ENCODE measurements at places on chromosomes 12 and 14.

- DNase-seq: peak; percentile 77
Measured at GRCh38 chr14:104926619-104927431, 2.1 kb downstream of the PLD4 start.

DNA sequence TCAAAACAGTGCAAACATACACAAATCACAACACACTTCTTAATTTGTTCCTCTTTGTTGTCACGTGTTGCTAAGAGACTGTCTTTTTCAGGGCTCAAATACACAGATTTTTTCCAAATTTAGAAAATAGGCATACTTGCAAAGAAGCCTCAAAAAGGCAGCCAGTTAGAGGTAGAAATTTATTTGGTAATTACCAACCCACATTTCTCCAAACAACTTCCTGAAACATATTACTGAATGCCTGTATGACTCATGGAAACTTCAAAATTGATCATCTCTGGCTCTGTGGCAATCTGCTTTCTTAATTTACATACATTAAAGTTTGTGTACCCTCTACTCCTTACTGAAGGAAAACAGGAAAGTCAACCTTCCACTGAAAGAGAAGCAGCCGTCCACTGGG lies 36.4 kb downstream of the PPM1H start:
- DNase-seq: no peak

DNA sequence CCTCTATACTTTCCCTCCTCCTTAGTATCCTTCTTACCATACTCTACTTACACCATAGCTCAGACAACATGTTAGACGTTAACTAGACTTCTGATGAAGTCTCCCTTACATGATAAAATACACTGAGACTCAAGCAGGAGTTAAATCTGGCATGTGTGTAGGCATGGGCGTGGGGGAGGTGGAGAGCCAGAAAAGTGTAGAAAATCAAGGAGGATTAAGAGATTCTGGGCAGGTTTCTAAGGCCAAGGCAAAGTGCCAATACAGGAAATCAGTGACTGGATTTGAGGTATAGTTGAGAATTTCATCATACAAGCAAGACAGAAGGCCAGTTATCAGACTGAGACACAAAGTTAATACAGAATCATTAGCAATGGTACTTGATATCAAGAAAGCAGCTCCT lies 37.4 kb downstream of the EPS8 start:
- DNase-seq: no peak

GRCh38 chr12:11719678-11720099 lies 70.2 kb downstream of the ETV6 start:
- DNase-seq: no peak

DNA sequence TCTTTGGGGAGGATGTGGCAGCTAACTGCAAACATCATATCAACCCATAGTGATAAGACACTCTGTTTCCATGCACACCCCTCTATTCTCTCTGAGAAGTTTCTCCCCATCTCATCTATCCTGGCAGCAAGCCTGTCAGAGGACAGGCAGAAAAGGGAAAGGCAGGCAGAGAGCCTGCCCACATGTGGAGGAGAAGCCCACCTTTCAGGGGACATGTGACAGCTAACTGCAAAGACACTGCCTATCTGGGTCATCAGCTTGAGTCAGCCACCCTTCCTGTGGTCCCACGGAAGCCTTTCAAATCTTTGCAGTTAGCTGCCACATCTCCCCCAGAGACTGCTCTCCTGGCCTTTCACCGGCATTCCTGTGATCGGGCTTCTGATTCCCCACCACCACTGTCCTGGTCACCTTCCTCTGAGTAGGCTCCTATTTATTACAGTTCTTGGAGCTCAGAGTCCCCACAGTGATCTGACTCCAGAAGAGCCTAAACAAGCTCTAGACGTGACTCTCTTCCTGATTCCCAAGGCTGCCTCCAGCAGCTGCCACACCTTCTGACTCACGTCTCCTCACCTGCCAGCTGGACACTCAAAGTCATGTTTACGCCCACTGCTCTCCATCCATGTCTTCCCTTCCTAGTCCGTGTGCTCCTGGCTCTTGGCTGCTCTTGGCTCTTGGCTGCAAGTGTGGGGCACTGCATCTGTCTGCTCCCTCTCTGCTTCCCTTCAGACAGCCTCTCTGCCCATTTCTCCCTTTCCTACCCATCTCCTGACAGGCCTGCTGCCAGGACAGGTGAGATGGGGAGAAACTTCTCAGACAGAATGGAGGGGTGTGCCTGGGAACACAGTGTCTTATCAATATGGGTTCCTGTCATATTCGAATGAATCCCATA lies 7.5 kb upstream of the KRT1 start:
- no peak for DNase-seq

DNA sequence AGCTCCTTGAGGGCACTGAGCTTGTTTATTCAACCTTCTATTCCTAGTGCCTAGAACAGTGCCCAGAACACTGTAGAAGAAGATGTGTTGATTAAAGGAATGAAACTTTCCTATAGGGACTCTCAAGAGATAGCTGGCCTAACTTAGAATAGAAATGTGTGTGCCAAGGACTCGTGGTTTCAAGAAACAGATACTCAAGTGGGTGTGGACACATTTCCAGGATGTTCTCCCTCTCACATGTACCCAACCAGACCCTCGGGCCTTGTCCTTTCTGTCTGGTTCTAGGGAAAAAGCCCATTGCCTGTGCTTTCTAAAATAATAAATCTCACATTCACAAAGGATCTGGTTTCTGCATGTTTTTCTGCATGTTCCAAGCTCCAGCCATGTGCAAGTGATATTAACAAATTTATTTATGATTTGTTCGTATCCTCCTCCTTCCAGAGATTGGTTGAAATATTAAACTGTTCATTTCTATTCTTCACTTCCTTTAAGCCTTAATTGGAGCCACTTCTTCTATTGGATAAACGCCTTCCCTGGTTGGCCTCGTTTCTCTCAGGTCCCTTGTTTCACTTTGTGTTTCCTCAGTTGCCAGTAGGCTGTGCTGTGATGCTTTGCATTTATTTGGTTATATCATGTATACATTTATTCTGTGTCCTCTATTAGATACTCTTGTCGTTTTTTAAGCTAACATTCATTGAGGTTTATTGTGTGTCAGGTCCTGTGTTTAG lies 89.8 kb downstream of the CRADD start:
- DNase-seq: no peak

GRCh38 chr14:106459971-106460730 lies 933.8 kb downstream of the TMEM121 start:
- DNase-seq: no peak

DNA sequence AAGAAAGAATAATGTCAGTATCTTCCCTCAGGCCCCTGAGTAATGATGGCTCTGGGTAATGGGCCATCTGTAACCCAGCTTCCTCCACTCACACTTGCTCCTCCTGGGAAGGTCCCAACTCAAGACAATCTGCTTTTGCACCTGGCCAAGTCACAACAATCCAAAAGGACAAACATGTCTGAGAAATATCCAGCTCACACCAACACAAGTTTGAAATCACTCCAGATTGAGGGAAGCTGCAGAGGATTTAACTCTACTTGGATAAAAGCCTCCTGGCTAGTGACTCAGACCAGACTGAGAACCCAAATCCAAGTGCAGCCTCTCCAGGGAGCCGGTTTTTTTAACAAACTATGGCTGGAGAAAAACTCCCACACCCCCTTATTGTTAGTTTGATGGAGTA lies 34.2 kb downstream of the RTRAF start:
- DNase-seq: no peak

DNA sequence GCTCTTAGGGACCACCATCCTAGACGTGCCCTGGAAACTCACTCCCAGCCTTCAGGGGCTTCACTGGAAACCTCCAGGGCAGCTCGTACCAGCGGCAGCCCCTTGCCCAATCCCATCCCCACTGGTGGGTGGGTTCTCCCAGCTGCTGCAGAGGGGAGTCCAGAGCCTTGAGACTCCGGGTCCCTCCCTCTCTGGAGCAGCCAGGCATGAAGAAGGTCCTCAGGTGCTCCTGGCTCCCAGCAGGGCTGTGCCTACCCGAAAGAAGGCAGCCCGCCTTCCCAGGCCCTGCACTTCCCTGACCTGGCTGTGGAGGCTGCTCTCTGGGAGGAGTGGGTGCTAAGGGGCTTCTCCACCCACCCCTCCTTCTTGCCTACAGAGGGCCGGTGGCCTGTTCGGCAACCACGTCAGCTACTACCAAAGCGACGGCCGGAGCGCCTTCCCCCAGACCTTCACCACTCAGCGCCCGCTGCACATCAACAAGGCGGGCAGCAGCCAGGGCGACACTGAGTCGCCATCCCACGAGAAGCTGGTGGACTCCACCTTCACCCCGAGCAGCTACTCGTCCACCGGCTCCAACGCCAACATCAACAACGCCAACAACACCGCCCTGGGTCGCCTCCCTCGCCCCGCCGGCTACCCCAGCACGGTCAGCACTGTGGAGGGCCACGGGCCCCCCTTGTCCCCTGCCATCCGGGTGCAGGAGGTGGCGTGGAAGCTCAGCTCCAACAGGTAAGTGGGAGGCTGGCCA lies 115.5 kb upstream of the FKBP4 start:
- DNase-seq: no peak

DNA sequence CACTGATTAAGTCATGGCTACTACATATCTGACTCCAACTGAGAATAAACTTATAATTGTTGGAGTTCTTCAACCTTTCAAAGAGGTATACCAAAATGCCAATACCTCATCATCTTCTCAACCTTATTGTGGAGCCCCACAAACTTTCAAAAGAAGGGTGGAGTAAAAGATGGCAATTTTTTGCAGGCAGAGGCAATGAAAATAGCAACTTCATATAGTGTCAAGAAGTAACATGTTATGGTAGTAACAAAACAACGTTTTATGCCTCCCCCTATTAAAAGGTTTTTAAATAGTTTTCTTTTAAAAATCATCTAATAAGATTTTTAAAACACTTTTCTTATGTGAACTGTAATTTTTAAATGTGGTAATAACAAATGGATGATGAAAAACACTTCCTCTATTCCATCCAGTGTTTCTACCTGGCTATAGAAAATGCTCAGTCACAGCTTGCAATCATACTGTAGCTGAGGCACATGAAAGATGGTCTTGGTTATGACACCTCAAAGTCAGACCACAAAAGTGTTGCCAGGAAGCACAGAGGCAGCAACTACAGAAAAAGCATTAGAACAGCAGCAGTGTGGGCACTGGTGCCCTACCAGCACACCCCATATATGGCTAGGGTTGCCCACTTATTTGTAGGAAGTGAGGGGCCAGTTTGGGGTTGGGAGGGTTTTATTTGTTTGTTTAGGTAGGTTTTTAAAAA lies 7.0 kb downstream of the PPP1R12A start:
- DNase-seq: peak; percentile 4

GRCh38 chr12:45913631-45914030 lies 76.7 kb downstream of the SCAF11 start:
- DNase-seq: no peak

- no peak for DNase-seq
Measured at GRCh38 chr12:6358881-6359280, 16.5 kb downstream of the SCNN1A start.

- no peak for DNase-seq
Measured at GRCh38 chr14:65224799-65225198, 122.5 kb upstream of the MAX start.

DNA sequence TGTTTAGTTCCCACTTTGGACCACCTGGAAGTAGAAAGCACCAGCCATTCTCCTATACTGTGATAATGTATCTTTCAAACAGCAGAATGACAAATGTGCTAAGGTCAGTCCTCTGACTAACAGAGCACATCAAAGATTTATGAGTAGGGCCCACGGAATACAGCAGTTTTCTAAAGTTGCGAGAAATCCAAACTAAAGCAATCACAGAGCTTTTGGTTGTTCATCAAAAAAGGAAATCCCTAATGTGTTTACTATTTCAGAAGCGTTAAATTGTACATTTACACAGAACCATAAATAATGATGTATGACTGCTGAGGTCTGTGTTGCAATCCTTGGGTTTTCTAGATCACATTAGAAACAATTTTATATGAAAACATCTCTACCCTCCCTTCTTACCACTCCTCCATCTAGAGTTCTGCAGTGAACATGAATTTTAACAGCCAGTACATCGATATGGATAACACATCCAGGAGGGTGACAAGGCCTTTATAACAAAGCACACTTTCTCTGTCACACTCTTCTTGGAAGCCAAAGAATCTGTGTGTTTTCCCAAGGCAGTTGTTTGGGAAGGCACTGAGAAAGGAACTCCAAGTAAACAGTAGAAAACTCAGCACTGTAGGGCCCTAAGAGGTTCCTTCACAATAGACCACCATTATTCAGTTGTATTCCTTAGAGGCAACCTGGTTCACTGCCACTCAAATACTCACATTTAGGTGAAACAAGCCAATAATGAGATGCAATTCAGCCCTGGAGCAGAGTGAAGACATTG lies 7.3 kb downstream of the KITLG start:
- DNase-seq: no peak

DNA sequence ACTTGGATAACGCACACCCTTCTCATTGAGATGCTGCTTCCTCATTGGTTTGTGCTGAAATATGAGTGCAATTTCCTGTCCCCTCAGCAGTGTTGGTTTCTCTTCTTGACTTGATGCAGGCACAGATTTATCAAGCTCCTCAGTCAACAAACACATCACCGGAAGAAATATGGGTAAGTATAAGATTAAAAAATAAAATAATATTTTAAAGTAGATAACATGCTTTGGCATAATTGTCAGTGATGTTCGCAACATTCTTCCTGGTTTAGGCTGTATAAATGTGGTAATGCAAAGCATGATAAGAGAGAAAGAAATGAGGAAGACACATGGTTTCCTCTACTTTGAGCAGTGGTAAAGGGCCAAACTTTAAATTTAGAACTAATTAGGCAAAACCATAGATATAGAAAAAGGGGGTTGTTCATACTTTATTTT lies at the start of gene GPR65:
TSS of gene GPR65 (plus strand) at position 86 of the 432 bp plus-strand sequence. CDS start 5,713 bp downstream, outside the sequence.
- no peak for DNase-seq

GRCh38 chr12:26157001-26157400 lies 32.2 kb upstream of the BHLHE41 start:
- no peak for DNase-seq

DNA sequence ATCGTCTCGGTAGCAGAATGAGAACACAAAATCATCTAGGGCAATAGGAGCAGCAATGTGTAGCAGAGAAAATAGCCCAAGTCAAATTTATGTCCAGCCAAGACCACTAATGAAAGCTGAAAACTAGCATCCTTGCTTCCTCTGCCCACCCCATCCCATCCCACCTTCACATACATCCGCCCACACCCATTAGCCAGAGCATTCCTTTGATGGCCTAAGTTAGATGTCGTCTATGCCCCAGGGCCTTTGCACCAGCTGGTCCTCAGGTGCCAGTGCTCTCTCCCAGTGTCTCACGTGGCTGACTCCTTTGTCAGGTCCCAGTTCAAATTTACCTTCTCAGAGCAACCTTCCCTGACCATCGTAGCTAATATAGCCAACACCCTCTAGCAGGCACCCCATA lies 17.8 kb upstream of the PPP2R5C start:
- no peak for DNase-seq
